Activated CD4-positive, alpha-beta T cell treated with anti-CD3 and anti-CD28 coated beads, Interleukin-2, amount 50 U/mL, for 4 hours (primary cell): ENCODE measurements at places on chromosomes 6 and 20.

GRCh38 chr20:36572701-36573102 is 695 bp upstream of the TGIF2 start:
- DNase-seq: peak; percentile 64

- no peak for DNase-seq
Measured at GRCh38 chr6:3350252-3350796, 91.6 kb downstream of the PSMG4 start.

DNA sequence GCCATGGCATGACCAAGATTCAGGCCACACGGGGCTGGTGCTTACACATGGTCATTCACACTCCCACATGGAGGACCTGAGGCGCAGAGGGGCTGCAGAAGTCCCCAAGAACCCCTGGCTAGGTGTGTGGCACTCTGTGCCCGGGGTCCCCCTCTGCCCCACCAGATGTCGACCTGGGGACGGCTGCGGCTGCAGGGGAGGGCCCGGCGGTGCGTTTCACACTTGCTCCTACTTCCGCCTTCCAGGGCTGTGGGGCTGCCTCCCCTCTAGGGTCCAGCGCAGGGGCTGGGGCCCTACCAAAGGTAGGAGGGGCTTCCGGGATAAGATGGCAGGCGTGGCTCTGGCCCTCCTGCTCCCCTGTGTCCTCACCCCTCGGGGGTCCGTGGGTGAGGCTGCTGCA is 81.1 kb upstream of the SLCO4A1 start:
- DNase-seq: no peak

DNA sequence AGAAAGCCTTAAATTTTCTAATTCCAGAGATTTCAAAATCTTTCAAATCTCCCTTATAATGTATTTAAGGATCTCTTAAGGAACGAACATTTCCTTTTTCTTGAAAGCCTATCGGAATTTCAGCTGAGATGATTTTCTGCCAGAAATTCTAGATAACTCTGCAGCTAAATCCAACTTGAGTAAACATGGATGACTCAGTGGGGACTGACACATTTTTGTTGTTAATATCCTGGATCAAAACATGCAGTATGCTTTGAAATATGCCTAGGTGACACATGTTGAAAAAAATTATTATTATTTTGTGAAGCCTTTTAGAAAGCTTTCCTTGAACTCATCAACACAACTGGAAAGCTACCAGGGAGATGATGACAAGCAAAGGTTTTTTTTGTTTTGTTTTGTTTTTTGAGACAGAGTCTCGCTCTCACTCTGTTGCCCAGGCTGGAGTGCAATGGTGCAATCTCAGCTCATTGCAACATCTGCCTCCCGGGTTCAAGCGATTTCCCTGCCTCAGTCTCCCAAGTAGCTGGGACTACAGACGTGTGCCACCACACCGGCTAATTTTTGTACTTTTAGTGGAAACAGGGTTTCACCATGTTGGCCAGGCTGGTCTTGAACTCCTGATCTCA is 140.1 kb upstream of the SNX9 start:
- DNase-seq: no peak

GRCh38 chr20:62141397-62142251 is 1.6 kb downstream of the PSMA7 start:
- no peak for DNase-seq

GRCh38 chr20:33971147-33971975 is 22.4 kb upstream of the RALY start:
- DNase-seq: no peak

DNA sequence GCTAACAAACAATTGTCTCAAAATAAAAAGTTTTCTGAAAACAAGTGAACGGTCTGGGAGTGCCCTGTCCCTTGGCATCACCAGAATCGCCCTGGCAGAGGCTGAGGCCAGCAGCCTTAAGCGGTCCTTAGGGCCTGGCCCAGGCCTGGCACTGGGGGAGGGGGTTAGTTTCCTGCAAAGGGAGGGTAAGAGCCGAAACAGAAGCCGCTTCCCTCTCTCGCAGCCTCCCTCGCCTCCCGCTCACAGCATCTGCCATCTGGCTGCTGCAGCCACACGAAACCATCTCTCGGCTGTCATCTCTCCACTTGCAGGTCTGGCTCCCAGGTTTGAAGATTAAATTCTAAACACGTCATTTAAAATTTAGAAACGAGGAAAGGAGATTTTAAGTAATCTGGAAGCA is 31.5 kb downstream of the PMEPA1 start:
- no peak for DNase-seq

DNA sequence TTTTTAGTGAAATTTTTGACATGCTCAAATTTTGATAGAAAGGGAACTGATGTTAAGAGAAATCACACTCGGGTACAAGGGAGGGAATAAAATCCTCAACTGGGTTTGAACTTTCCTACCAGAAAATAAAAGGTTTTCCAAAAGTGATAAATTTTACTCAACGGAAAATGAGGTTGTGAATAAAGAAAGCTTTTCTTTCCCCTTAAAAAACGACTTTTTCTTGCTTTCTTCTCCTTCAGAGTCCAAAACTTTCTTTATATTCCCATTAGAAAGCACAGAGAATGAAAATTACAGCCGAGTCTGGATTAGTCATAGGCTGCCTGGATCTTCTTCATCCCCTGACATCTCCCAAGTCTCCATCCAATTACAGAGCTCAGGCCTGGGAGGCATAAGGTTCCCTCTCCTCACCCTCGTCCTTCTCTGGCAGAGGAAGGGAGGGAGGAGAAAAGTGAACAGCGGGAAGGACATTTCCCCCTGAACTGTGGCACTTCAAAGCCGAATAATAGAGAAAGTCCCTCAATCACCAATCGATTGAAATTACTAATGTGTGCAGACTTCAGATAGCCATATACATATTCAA is 28.1 kb upstream of the QKI start:
- no peak for DNase-seq
